8988T (cell line): ENCODE measurements at places on chromosomes 5 and 9.

DNA sequence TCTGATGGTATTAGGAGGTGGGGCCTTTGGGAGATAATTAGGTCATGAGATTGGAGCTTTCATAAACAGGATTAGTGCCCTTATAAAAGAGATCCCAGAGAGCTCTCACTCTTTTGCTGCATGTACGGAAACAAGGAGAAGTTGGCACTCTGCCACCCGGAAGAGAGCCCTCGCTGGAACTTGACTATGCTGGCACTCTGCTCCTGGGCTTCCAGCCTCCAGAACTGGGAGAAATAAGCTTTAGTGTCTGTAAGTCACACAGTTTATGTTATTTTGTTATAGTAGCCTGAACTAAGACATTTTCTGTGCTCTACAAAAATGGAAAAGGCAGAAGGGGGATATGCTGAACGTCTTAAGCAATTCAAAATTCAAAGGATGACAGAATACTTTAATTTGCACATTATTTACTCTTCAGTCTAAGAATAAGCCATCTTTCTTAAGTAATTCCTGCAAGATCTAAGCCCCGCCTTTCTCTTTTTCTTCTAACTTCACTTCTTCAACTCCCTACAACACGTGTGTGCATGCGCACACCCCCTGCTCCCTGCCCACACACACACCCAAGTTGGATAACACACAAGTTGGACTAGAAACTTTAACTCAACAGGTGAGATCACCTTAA, 17.3 kb downstream of the NFIB start:
- no peak for DNase-seq

GRCh38 chr5:145975361-145976066, 39.1 kb downstream of the SH3RF2 start:
- no peak for DNase-seq

- no peak for DNase-seq
Observed at GRCh38 chr5:151015974-151016587, 4.3 kb upstream of the GPX3 start.

- no peak for DNase-seq
Observed at GRCh38 chr9:27110181-27110580, 1.2 kb downstream of the TEK start.

DNA sequence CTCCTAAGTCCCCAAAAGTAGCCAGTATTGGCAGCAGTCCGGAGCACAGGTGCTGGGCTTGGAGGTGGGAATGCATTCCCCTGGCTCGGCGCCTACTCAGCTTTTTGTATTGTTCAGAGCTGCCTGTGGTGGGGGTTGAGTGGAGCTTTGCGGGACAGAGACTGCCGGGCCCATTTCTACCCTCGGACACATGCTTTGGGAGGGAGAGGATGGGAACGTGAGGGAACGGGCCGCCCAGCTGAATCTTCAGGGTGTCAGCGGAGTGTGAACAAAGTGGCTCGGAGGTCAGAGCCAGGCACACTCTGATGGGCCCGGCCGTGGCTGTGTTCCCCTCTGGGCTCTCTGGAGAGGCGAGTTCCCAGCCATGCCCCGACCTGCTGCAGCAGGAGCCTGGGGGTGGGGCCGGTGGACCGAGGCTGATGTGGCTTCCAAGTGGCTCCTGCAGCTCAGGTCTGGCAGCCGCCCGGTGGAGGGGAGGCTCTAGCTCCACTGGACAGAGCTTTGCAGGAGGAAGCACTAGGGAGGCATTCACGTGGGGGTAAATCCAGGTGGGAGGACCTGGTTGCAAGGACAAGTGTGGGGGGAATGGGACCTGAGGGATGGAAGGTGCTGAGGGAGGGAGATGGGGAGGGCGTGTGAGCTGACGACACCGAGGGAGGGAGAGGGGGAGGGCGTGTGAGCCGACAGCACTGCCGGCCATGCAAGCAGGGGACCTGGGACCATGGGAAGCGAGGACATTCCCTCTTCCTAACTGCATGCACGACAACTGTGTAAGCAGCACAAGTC, 31.1 kb upstream of the SLC6A3 start:
- no peak for DNase-seq

DNA sequence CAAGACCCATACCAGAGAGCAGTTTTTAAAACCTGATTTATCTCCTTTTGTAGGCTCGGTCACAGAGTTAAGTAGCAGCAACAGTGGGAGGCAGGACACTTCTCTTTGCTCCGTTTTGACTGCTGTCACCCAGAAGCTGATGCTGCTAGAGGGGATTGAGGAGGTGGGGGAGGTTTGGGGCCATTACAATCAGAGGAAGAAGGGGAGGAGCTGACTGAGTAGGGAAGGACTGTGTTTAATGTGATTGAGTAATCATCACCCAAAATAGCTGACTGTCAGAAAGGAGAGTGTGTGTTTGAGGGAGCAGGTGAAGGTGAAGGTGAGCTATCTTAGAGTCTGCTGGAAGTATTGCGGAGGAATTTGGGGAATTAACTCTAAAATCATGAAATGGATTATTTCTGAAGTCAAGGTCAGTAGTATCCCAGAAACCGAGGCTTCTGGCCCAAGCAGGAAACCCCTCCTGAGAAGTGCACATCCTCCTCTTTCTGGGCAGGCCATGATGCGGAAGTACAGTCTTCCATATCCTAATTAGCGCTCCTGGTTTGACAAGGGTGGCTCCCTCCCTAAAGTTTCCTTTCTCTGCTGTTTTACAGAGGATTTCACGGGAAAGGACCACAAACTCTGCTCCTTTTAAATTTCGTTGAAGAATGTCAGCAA, 214.9 kb downstream of the PLK2 start:
- no peak for DNase-seq

DNA sequence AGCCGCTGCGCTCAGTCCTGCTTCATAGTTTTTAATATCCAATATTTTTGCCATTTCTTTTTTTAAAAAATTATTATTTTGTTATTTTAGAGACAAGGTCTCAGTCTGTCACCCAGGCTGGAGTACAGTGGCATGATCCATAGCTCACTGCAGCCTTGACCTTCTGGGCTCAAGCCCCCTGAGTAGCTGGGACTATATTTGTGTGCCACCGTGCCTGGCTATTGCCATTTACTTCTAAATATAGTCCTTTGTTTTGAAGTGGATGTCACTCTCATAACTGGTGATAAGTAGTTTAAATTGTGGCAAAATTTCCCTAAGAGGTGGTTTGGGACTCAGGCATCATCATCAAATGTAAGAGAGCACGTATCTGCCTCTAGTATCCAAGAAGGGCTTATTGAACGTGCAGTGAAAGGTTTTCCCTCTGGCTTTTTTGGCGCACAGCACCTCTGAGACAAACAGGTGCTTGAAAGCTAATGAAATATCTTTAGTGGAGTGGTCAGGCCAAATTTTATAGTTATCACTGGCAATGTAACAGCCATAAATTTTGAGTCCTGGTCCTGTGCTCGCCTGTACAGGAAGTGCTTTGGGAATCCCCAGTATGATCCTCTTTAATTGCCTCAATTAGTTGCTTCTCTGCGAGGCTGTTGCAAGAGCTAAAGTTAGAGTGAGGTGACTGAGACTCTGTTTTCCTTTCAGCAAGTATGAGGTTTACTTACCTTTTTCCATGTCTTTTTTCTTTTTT, 14.8 kb downstream of the STXBP1 start:
- no peak for DNase-seq

- DNase-seq, result no peak
Observed at GRCh38 chr5:167993771-167994170, 297.7 kb upstream of the WWC1 start.

- no peak for DNase-seq
Observed at GRCh38 chr9:131539223-131539923, 6.0 kb upstream of the PRRT1B start.

- DNase-seq, result peak; percentile 8
Observed at GRCh38 chr5:67315082-67315989, 118.7 kb upstream of the CD180 start.

DNA sequence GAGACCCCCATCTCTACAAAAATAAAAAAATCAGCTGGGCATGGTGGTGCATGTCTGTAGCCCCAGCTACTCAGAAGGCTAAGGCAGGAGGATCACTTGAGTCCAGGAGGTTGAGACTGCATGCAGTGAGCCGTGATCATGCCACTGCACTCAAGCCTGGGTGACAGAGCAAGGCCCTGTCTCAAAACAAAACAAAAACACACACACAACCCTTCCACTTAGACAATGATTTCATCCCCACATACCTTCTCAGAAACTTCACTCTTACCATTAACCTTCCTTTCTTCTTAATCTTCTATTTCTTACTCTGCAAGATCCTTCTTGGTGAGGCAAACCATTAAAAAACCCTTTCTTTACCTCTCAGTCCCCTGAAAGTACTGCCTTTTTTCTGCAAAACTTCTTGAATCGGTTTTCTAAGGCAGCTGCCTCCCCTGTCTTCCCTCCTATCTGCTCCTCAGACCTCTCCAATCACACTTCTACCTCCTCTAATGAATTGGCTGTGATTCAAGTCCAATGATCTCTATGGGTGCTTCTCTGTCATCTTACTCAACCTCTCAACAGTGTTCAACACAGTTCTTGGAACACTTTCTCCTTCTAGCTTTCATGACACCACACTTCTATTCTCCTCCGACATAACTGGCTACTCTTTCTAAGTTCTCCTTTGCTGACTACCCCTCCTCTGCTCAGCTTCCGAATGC, 47.3 kb downstream of the PFDN1 start:
- DNase-seq, result no peak
